NCI-H510A (cell line): ENCODE measurements at places on chromosomes 5 and 9.

DNA sequence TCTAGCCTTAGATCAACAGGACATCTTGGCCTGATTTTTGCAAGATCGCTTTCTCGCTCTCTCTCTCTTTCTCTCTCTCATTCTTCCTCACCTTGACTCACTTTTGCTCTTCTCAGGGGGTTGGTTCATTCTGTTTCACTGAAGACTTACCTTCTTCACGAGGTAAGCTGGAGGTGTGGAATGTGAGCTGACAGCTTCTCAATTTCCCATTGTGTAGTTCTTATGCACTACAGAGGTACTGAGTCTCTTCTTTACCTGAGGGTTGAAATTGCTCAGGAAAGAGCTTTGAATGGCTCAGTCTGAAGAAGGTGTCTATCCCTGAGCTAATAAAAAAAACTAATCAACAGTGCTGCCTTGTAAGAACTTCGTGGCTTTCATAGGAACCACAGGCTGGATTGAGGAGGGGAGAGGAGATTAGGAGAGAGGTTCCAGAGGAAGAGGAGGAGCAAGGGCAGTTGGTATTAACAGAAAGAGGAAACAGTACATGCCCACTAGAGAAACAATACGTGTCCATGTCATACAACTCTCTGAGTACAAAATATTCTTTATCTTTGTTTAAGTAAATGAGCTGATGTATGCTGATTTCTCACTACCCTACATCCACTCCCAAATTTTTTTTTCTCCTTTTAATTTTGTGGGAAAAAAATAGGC is 192.2 kb downstream of the TMEM167A start:
- no peak for DNase-seq

DNA sequence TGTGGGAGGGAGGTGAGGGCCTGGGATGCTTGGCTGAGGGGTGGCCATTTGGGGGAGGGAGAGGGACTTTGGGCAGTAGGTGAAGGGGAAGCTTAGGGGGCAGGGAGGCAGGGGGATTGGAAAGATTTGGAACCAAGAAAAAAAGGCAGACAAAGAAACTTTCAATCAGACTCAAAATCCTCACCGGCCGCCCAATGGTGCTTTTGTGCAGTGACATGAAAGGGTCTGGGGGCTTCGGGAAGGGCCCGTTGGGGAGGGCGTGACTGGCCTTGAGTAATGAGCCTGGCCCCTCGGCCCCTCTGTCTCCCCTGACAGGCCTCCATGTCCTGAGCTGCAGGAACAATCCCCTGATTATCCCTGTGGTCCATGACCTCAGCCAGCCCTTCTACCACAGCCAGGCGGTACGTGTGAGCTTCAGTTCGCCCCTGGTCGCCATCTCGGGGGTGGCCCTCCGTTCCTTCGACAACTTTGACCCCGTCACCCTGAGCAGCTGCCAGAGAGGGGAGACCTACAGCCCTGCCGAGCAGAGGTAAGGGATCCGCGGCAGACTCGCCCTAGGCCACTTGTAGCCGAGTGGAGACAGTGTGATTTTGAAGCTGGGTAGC is 181.1 kb downstream of the PAPPA start:
- DNase-seq: no peak

DNA sequence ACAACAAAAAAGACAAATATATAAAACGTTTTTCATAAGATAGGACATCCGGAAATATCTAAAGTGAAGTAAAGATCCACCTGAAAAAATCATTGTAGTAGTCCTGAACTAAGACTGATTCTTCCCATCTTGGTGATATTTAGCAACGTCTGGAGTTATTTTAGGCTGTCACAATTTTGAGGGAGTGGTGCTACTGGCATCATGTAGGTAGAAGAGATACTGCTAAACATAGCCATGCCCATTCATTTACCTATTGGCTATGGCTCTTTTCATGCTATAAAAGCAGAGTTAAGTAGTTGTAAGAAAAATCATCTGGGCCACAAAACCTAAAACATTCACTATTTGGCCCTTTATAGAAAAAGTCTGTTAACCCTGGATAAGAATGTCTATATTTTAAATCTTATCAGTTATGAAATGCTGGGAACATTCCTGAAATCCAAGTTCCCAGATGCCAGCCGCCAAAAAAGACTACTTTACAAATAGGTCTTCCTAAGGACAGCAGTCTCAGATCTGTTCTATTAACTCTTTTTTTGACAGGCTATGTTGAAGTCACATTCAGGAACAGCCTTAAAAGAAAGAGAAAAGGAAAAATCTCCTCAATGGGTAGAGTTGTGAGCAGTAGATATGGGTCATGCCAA is 27.0 kb downstream of the RAPGEF6 start:
- no peak for DNase-seq

- no peak for DNase-seq
Measured at GRCh38 chr9:123331346-123332060, 24.5 kb upstream of the CRB2 start.
